ENCODE measurements at places on chromosomes 4 and X.
A peak's percentile ranks its signal among the peaks of the same experiment; 100 is the strongest.

DNA sequence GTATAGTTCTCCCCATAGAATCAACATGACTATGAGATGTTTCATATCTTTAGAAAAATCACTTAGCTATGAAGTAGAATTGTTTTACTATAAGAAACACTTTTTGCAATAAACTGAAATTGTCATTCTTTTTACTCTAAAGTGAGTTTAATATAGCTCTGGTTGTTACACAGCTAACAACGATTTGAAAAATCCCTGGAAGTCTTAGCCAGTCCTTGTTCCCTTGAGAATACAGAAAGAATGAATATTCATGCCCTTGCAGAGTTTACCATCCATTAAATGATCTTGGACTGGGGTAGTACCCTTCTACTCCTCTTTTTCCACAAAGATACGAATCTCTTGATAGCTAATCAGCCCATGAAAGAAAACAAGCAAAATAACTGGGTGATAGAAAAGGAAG, 141.8 kb downstream of the JADE1 start:
- DNase-seq: no peak

- DNase-seq: no peak
These were observed 77.9 kb downstream of the HPGD start for GRCh38 chr4:174444390-174444789.

DNA sequence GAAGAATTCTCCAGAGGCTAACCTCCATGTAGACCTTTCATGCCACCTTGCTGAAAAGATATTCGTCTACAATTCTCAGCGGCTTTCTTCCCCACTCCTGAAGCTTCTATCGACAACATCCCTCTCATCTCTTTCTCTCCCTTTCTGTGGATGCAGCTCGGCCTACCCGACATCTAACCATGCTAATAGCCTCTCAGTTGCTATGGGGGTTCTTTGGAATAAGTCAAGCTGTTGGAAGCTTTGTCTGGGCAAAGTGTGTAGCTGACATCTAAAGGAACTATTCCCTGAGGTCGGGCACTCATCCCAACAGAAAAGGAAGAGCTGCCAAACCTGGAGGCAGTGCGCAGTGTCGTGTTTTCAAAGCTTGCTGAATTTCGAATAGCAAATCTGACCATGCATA, 192.1 kb downstream of the RBMX2 start:
- no peak for DNase-seq

GRCh38 chrX:48025561-48025960, 18.8 kb downstream of the SPACA5 start:
- peak; percentile 37 for DNase-seq

DNA sequence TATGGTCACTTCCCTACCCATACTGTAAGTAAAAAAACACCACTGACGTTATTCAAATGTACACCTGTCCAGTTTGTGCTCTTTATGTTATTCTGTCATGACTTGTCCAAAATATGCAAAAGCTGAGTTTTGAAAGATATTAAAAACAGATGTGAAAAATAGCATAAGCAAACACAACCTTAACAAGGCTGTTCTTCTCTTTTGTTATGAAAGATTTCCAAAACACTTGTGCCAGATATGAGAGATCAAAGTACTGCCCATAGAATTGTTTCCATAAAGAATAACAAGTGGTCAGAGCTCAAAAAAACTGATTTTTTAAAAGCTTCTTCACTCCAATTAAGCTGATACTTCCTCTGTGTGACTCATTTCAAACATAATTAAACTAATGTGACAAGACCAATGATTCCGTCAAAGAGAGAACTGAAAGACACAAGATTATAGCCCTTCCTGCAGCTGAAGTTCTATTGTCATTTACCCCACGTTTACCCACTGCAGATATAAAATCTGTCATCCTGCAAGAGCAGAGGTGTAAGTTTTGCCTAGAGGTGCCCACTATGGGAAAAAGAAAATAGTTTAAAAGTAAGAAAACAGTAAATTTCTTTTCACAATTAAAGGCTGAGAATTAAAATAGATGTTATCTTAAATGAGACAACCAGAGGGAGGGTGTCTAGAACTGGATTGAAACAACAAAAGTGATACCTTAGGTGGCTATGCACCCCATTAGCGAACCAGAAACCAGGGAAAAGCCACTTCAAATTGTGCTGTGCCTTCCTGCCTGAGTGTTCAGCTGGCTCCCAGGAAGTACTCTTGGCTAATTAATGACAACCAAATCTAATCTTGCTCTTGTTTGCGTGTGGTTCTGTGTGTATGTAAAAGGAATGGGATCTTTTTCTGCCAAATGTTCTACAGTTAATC, 30.1 kb downstream of the RASSF6 start:
- peak; percentile 6 for DNase-seq

- no peak for DNase-seq
These were observed 62.4 kb downstream of the SPOCK3 start for GRCh38 chr4:167171928-167172327.

DNA sequence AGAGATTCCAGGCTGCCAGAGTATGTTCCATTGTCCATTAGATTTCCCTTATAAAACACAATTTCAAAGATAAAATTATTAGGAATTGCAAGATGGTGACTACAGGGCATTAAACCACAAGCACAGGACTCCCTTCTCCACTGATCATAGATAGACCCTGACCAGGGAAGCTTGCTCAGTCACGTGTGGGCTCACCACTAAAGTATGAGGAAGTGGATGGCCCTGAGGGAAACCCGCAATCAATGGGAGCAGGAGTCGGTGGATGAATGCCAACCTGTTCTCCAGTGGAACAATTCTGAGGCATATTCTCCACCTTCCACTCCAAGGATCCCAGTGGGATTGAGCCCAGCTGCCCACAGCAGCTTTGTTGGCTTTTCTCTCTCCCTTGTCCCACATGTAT, 515.7 kb downstream of the BCOR start:
- DNase-seq: no peak

All from naive B cell (primary cell).